ENCODE measurements at places on chromosomes 13 and 19. TPM values are rescaled to one million over a fixed set of nuclear protein-coding genes. Genes with fewer than 3 reads are reported as not detected.

Gene CYP2A7
- total RNA-seq, result not detected

Gene TJP3
- total RNA-seq, result 2.4 TPM

Gene C1QTNF9
- total RNA-seq, result not detected

Gene UBE2L5
- total RNA-seq, result not detected

Gene LACC1
- total RNA-seq, result 0.24 TPM

Gene HS6ST3
- total RNA-seq, result not detected

Gene ZNF723
- total RNA-seq, result not detected

Gene ASF1B
- total RNA-seq, result 66.6 TPM

Gene CCDC194
- total RNA-seq, result 0.76 TPM

Gene TGDS
- 12.7 TPM for total RNA-seq

Gene RNASEH2B
- 49.9 TPM for total RNA-seq

Gene PGLYRP2
- not detected for total RNA-seq

Gene TRIM13
- total RNA-seq, result 17.0 TPM

Gene S1PR4
- 0.18 TPM for total RNA-seq

Gene TLE6
- total RNA-seq, result 1.8 TPM

Gene MYADM
- 65.5 TPM for total RNA-seq

Gene FGF22
- total RNA-seq, result 0.58 TPM

Gene MISP3
- total RNA-seq, result 2.9 TPM

Gene SSC5D
- total RNA-seq, result 0.71 TPM

Gene THOP1
- 193 TPM for total RNA-seq

Gene EXOC3L2
- 15.5 TPM for total RNA-seq

Gene ZNF835
- not detected for total RNA-seq

Gene ZNF541
- total RNA-seq, result 0.04 TPM

Gene NCAN
- 0.04 TPM for total RNA-seq

Gene FUT3
- 0.09 TPM for total RNA-seq

Gene NDUFA3
- total RNA-seq, result 138 TPM

Gene ZNF550
- 5.2 TPM for total RNA-seq

Gene CEACAM8
- not detected for total RNA-seq

Gene THSD1
- 0.09 TPM for total RNA-seq

Gene AKAP8L
- 116 TPM for total RNA-seq

Gene ZNF616
- total RNA-seq, result 9.4 TPM

Gene CEACAM1
- 0.16 TPM for total RNA-seq

Gene LMTK3
- 10.2 TPM for total RNA-seq

Gene SPACA4
- not detected for total RNA-seq

Gene ZNF730
- total RNA-seq, result 0.81 TPM

Gene IFNL1
- not detected for total RNA-seq

Gene A1BG
- total RNA-seq, result 11.8 TPM
